Fibroblast of upper back skin (primary cell): ENCODE measurements at places on chromosomes 3 and 15.

DNA sequence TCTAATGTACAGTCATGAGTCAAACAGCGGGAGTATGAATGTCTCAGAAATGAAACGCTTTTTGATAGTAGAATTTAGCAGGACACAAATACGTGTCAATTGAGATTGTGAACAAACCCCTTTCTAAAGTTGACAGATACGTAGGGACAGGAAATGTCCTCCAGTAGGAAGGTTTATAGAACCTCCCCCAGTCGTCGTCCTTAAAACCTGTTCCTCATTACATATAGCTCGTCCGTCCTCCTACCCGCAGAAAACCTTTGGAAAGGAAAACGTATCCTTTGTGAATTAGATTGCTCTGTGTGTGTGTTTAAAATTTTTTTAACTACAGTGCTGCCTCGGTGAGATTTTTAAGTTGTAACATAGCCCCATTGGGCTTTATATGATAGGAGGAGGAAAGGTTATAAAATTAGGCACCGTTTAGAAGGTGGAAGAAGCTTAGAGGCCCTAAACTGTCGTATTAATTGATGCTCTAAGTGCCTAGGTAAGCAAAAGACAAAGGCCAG is 4.1 kb downstream of the UBE2E1 start:
- no peak for DNase-seq

- DNase-seq: no peak
Observed at GRCh38 chr3:73052857-73053256, 8.6 kb upstream of the EBLN2 start.

GRCh38 chr15:43095243-43095642 is 10.6 kb downstream of the UBR1 start:
- peak; percentile 6 for DNase-seq

- no peak for DNase-seq
Observed at GRCh38 chr3:90005281-90005847, 897.9 kb downstream of the EPHA3 start.

DNA sequence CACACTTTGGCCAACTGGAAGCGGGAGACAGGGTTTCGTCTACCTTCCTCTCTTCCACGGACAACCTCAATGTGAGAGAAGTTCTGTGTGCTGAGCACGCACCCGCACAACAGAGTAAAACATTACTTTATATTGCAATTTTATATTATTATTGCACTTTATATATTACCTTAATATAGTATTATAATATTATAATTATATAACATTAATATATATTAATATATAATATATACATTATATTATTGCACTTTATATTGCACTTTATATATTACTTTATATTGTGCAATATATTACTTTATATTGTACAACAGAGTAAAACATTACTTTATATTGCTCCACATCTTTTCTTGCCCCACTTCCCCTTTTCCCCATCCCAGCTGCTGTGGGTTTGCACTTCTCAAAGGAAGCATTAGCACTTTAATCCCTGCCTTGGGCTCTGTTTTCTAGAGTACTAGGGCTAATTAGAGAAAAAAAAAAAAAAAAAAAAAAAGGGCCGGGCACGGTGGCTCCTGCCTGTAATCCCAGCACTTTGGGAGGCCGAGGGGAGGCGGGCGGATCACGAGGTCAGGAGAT is 76.4 kb upstream of the SLC4A7 start:
- DNase-seq: no peak

DNA sequence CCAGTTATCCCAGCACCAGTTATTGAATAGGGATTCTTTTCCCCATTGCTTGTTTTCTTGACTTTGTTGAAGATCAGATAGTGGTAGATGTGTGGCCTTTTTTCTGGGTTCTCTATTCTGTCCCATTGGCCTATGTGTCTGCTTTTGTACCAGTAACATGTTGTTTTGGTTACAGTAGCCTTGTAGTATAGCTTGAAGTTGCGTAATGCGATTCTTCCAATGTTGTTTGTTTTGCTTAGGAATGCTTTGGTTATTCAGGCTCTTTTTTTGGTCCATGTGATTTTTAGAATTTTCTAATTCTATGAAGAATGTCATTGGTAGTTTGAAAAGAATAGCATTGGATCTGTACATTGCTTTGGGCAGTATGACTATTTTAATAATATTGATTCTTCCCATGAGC is 94.3 kb upstream of the CHMP2B start:
- DNase-seq: no peak

DNA sequence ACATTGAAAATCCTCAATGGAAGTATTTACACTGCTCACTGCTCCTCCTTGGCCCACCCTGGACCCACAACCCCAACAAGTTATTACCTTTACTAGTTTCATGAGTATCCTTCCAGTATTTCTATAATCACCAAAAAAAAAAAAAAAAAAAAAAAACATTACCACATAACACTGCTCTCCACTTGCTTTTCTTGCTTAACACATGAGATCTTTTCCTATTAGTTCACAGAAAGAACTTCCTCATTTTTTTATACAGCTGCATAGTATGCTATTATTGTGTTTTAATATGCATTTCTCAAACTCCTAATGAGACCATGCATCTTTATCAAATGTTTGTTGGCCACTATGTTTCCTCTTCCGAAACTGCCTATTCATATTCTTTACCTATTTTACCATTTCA is 14.6 kb downstream of the GABPB1 start:
- DNase-seq: no peak

DNA sequence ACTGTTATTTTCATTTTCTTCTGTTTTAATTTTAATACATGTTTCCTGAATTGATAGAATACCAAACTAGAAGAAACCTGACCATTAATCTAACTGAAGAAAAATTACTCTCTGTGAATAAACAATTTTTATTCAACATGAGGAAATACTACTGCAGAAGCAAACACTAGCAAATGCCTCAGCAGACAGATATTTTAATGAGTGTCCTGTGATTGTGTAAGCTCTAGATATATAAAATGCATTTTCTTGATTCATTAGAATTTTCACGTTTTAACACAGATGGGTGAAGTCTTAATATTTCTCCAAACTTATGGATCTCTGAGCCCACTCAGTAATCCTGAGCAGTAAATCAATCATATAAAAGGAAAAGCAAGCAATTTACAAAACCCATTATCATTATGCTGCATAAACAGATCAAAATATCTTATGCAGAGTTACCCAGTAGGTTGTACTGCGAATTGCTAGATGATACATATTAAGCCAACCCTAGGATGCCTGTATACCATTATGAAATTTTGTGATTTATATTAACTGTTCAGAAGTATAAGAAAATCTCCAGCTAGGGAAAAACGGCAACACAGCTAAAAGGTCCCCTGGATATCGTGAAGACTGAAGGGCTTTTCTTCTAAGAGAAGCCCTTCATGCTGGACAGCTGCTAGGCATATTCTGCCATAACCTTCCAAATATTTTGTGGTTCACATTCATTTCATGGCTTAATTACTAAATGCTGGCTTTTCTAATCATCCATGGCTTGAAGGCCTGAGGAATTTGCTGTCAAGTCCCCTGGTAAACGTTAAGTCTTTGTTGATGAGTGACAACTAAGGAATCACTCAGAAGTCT is 157.7 kb upstream of the TGFBR2 start:
- peak; percentile 82 for DNase-seq

DNA sequence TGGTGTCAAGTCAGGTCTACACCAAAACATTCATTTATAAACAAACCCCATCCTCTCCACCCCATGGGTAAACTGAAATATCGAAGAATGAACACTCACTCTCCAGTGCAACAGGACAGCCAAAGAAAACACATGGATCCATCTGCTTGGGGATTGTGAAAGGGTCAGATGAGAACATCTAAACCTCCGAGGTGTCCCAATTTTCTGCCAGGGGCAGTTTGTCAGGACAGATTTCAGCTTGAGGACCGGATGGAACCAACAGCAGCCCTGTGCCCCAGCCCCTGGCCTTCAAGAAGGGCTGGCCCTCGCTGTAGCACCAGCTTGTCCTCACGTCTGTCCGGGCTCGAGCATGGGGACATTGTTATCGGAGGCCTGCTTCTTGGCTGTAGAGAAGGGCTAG is 45.5 kb downstream of the PCSK6 start:
- DNase-seq: no peak

- no peak for DNase-seq
Observed at GRCh38 chr15:48796930-48797329, 13.9 kb downstream of the CEP152 start.

DNA sequence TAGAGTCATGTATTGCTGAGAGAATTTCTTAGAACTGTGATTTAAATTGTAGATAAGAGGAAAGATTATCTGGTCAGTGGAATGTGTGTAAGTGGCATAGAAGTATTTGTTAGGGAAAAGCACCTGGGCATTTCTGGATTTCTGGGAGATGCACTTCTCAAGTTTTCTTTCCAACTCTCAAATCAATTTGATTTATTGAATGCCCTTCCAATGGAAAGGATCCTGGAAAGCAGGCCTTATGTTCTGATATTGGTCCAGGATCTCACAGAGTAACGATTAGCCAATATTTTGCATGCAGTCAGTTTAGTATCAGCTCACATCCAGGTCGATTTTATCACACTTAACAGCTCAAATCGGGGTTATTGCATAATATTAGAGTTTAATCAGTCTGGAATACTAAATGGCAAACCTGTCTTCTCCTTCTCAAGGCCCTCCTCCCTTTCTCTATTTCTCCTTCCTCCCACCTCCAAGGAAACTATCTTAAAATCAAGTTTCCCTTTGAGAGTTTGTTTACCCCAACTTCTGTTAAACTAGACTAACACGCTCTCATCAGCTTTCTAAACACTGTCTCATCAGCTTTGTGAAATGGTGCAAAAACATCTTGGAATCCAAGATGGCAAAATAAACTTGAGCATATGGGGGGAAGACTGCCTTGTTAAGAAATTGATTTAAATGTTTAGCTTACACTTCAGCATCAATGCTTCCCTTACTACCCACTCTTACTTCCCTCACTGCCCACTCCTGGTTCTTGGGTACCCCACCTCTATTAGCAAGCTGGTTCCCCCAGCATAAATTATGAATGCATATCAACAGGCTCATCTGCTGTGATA is 9.5 kb downstream of the SOX2 start:
- no peak for DNase-seq

GRCh38 chr3:98325055-98325454 is 28.6 kb upstream of the OR5K4 start:
- DNase-seq: no peak

DNA sequence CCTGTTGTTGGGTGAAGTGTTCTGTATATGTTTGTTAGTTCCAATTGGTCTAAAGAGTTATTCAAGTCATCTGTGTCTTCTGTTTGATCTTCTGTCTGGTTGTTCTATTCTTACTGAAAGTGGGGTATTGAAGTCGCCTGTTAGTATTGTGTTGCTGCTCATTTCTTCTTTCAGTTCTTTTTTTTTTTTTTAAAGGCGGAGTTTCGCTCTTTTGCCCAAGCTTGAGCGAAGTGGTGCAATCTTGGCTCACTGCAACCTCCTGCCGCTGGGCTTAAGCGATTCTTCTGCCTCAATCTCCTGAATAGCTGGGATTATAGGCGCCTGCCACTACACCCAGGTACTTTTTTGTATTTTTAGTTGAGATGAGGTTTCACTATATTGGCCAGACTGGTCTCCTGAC is 23.5 kb downstream of the PFN2 start:
- no peak for DNase-seq

GRCh38 chr15:98796685-98797357 is 148.5 kb downstream of the IGF1R start:
- no peak for DNase-seq

DNA sequence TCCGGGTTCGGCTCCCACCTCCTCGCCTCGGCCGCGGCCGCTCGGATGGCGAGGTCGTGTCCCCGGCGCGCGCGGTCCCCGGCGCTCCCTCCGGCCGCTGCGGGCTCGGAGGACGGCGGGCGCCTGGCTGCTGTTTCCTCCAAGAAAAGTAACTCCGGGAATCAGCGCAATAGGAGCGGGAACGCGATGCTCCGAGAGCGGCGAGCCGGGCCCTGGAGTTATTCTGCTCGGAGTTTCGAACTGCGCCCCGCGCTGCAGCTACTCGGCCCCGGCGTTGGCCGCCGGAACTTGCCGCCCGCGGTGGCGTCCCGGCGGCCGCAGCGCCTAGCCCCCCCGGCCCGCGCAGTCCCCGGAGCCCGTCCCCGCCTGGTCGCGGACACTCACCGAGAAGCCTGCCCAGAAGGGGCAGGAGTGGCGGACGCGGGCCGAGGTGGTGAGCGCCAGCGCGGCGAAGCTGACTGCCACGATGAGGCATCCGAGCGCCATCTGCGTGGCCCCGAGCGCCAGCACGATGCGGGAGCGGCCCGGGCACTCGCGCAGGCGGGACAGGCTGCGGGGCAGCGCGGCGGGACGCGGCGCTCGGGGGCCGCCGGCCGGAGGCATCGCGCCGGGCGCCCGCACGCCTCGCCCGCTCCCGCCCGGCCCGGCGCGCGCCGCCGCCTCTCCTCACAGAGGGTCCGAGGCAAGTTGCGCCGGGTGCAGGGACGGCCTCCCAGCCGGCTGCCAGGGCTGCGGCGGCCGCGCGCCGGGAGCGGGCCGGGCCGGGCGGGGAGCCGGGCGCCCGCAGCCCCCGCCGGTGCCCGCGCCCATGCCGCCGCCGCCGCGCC is 251.9 kb downstream of the TJP1 start:
- no peak for DNase-seq

DNA sequence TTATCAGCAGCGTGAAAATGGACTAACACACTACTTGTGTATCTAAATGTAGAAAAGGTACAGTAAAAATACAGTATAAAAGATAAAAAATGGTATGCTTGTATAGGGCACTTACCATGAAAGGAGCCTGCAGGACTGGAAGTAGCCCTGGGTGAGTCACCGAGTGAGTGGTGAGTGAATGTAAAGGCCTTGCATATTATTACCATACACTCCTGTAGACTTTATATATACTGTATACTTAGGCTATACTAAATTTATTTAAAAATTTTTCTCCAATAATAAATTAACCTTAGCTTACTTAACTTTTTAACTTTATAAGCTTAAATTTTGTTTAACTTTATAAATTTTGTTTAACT is 67.2 kb upstream of the TSPAN3 start:
- DNase-seq: peak; percentile 56

DNA sequence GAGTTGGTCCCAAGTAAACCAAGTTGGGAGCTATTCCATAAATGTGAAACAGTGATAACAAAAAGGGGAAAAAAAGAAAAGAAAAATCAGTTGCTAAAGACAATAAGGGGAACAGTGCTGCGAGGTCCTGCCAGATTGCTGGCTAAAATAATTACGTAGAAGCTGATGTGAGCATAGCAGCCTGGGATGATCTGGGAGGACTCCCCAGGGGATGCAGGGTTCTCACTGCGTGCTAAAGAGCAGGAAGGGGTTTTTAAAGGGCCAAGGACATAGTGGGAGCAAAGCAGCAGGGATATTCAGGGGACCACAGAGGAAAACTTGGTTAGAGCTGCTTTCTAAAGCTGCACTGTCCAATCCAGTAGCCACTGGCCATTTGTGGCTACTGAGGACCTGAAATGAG is 133.0 kb upstream of the UMPS start:
- no peak for DNase-seq

DNA sequence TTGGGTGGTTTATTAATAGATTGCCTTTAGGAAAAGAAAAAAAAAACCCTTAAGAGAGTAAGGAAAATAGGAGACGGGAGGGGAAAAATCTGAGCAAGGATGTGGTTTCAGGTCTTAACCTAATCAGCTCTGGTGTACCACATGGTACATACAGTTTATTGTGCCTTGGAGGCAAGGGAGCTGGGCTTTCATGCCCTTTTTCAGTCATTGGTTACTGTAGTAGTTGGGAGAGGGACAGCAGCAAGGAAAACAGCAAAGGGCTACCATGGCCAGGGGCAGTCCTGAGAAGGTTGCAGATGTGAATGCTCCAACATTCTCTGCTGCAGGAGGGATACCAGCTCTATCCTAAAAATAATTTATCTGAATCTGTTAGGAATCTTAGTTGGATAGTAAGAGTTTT is 5.9 kb downstream of the CMC1 start:
- DNase-seq: no peak
